ENCODE measurements at places on chromosomes 12 and 14.

- DNase-seq, result no peak
Observed at GRCh38 chr14:74360163-74360562, 11.9 kb downstream of the VRTN start.

DNA sequence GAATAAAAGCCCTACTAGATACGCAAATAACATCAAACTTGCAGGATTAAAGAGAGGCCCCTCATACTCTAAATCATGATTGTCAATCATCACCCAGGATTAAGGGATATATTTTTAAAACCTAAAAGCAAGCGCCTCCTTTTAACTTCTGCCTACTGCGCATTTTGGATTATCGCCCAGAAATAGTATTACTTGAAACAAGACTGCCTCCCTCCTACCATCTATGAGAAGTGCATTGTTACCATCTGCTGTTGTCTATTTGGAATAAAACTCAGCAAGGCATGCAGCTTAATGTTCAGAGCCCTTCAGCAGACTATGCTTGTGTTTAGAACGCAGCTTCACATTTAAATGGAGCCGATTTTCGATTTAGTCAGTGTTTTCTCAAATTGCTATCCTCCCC is 79.6 kb downstream of the EXOC5 start:
- peak; percentile 3 for DNase-seq

DNA sequence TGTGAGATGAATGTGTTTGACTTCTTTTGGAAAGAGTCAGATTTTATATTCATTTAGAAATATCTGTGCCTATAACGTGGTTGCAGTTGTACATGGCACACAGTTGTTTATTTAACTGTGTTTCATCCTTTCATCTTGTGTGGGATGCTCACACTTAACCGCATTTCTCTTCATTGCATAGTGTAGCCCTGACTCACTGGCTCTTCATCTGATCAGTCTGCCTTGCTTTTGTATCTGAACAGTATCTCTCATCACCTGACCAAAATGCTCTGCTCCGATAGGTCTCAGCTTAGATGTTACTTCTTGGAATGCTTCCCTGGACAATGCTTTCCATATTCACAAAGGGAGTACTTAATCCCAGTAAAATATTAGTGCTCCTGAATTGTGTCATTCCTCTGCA is 83.4 kb downstream of the PDE3A start:
- no peak for DNase-seq

DNA sequence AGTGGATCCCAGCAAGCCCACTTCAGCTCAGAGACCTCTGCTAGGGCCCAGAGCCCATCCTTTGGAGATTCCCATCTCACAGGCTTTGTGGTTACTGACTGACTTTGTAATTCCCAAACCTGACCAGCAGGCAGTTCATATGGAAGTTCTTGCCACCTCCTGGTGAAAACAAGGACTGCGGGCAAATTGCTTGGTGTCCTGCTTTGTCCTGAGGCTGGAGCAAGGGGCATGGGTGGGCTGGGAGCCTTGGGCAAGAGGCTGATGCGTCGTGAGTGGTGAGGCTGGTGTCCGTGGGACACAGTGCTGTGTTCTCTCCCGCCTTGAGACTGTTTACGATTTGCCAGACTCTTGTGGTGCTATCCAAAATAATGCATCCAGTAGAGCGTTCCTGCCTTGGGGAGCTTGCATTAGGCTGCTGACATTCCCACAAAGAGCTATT is 91.0 kb downstream of the LRRC74A start:
- no peak for DNase-seq

- DNase-seq, result no peak
Observed at GRCh38 chr14:23513005-23513817, 38.4 kb downstream of the ZFHX2 start.

GRCh38 chr12:84605983-84606382 is 306.6 kb downstream of the SLC6A15 start:
- no peak for DNase-seq

DNA sequence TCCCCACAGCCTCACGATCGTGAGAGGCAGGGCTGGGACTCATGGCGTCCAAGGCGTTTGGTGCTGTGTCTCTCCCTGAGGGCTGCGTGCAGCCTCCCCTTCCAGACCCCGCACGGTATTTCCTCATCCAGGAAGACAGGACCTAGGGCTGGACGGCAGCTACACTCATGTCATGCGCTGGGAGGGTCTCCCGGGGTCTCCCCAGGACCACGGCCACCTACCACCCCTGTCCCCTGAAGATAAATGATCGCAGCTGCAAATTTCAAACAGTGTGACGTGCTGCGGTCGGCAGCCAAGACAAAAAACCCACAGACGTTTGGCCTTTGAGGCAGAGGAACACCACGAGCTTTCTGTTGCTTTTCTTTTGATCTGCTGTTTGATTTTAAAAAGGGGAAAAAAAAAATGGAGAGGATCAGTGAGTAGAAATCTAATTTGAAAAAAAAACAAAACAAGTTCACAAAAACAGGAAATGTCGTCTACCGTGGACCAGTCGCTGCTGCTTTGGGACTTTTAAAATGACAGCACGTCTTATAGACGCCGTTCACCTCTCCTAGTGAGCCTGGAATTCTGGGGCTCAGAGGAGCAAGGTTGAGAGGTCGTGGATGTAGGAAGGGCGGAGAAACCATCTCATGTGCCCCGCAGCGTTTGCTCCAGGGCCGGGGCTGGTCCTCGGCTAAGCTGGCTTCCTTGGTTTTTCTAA is 237.6 kb downstream of the SLC41A2 start:
- peak; percentile 93 for DNase-seq

DNA sequence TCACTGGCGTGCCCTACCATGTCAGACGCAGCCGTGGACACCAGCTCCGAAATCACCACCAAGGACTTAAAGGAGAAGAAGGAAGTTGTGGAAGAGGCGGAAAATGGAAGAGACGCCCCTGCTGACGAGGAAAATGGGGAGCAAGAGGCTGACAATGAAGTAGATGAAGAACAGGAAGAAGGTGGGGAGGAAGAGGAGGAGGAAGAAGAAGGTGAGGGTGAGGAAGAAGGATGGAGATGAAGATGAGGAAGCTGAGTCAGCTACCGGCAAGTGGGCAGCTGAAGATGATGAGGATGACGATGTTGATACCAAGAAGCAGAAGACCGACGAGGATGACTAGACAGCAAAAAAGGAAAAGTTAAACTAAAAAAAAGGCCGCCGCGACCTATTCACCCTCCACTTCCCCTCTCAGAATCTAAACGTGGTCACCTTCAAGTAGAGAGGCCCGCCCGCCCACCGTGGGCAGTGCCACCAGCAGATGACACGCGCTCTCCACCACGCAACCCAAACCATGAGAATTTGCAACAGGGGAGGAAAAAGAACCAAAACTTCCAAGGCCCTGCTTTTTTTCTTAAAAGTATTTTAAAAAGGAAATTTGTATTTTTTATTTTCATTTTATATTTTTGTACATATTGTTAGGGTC is 13.2 kb downstream of the TRIP11 start:
- no peak for DNase-seq

- no peak for DNase-seq
Observed at GRCh38 chr14:91506226-91506625, 3.9 kb downstream of the PPP4R3A start.

DNA sequence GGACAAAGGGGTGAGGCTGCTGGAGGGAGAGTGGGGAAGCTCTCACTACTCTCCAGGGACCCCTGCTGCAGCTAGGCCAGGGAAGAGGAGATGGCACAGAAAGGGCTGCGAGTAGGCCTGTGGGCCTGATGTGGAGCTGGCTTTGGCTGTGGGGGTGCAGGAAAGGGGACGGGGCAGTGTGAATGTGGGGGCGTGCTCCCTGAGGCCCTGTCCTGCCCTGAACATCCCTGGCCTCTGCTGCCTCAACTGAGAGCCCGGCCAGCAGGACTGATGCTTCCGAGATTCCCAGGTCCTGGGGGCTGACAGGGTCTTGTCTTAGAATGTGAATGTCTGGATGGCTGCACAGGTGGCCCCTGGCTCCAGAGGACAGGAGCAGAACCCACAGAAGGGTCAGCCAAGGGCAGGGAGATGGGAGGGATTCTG is 64.2 kb downstream of the CHGA start:
- DNase-seq, result no peak

GRCh38 chr12:48151103-48151771 is 6.1 kb downstream of the ASB8 start:
- DNase-seq, result no peak

DNA sequence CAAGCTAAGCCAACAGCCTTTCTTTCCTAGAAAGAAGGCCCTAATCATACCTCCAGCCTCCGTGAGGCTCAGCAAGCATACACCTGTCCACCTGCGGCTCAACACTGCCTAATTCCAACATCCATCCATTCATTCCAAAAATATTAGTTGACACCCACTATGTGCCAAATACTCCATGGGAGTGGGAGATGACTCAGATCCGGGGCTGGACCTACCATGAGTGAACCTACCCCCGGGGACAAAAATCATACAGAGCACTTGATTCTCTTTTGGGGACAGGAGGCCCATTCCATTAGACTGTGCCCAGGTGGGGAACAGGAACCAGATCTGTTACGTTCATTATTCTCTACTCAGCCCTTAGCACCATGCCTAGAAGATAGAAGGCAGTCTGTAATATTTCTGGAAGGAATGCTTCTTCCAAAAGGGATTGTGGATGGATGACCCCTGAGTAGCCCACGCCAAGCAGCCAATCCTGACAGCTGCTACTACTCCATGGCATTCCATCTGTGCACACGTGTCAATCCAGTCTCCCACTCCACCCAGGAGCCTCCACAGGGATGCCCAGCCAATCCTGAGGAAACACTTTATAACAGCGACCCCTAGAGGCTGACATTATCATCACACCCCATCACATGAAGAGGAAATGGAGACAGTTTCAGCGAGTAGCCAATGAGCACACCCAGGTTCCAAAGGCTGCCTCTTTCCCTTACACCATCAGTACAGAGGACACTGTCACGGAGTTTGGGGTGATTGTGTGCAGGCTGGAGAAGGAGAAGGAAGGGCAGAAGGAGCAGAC is 170.7 kb downstream of the ESRRB start:
- peak; percentile 15 for DNase-seq

GRCh38 chr14:36857136-36857535 is 195.5 kb downstream of the PAX9 start:
- DNase-seq, result no peak

- no peak for DNase-seq
Observed at GRCh38 chr14:71726580-71727021, 205.6 kb upstream of the RGS6 start.

GRCh38 chr14:104085889-104086201 is 345 bp downstream of the ASPG start:
- DNase-seq, result no peak

DNA sequence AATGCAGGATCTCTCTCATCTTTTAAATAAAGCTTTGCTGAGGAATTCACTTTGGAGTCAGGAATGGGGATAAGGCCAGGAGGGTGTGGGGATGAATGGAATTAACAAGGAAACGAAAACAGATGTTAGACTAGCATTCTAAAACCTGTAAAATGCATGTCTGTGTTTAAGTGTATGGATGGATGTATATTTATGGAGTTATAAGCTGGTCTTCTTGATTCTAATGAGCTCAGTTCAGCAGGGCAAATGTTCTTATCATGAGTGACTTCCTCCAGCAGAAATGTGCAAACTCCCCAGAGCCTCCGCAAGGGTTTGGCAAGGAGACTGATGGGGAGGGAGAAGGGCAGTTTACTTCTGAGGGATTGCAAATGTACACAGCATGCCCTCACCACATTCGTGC is 149.1 kb downstream of the NTF3 start:
- DNase-seq, result no peak

DNA sequence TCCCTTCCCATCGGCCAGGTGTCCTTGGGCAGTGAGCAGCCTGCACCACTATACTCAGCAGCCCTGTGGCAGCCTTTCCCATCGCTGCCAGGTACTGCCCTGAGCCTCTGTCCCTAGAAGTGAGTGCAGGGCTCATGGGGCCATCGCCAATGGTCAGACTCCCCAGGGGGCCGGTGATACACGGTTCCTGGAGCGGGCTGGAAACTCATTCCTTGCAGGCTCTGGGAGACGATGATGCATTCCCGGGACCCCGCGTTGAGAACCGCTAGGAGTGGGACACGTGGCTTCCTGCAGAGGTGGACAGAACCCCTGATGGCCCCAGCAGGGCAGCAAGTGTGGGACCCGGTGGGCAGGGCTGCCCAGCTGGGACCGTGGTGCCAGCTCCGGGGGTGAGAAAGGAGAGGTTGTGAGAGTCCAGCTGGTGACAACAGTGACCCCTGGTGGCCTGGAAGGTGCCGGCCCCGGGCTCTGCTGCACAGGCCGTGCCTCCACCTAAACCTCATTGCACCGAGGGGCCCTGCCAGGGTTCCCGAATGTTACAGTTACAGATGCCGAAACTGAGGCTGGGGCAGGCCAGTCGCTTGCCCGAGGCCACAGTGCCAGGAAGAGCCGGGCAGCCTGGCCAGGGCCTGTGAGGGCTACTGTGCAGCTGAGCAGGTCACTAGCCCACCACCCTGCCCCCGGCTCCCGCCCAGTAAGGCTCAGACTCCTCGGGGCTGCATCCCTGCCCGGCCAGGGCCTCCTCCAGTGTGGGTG is 33.8 kb downstream of the FBRSL1 start:
- no peak for DNase-seq

- peak; percentile 77 for DNase-seq
Observed at GRCh38 chr14:21917699-21918436, 244.2 kb upstream of the OR4E1 start.

- no peak for DNase-seq
Observed at GRCh38 chr14:78440356-78440894, 270.3 kb downstream of the NRXN3 start.

DNA sequence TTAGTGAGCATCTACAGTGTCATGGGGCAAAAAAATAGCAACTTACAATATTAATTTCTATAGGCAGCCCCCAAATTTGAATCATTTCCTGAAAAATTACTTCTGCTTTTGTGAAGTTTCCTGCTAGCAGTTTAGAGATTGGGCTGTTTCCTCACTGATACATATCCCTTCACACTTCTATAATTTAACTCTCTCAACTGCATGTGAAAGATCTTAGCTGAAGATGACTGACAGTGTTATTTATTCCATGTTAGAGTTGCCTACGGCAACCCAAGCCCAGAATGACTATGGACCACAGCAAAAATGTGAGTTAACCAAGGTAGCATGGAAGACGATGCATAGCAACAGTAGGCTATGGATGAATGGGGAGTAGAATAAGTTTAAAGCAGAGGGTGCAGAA is at the start of gene KLRG1:
Gene KLRG1, plus strand, starts transcription at position 134 of the 400 bp plus-strand sequence. Its CDS starts 90 bp downstream, at position 224.
- no peak for DNase-seq

DNA sequence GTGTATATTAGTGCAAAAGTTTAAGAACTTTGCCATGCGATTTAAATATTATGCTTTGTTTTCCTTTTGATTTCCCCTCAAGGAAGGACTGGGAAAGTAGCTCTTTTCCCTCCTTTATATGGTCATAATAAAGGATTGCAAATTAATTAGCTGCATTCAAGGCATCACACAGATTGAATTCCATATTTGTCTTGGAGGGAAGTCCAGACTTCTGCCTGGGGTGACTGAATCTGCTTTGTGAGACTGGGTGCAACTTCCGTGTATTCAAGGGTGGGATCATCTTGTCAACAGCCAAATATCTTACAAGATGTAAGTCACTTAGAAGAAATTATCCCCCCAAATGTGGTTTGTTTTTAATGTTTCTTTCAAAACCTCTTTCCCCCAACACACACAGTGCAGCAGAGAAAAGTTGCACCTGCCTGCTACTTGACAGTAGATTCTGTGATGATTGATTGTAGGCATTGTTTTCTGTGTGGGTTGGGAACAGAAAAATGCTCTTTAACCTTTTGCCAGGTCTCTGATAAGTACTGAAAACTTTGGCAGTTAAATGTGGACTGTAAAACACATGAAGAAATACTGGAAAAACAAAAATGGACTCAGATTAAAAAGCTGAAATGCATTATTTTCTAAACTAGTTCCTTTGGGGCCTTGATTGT is 28.4 kb downstream of the STK38L start:
- DNase-seq, result peak; percentile 88

Measured in Jurkat, Clone E6-1 (cell line).